Activated naive CD4-positive, alpha-beta T cell (primary cell): ENCODE measurements at places on chromosomes 3 and 15.

DNA sequence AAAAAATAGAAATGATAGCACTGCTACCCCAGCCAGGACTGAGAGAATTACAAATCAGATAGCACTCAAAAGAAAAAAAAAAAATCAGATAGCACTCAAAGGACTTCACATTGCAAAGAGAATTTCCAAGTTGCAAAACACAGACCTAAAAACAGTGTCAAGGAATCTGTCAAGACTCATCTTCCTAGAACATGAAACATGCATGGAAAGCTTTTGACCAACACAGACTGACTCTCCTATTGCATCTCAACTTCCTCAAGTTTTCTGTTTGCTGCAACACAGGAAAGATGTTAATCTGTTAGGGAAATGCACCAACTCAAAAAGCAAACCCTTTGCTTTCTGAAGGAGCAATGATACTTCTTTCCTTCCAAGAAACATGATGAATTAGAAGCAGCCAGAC, 42.3 kb downstream of the RAB27A start:
- no peak for DNase-seq

GRCh38 chr3:103372031-103372430, 937.2 kb downstream of the ZPLD1 start:
- DNase-seq = no peak

DNA sequence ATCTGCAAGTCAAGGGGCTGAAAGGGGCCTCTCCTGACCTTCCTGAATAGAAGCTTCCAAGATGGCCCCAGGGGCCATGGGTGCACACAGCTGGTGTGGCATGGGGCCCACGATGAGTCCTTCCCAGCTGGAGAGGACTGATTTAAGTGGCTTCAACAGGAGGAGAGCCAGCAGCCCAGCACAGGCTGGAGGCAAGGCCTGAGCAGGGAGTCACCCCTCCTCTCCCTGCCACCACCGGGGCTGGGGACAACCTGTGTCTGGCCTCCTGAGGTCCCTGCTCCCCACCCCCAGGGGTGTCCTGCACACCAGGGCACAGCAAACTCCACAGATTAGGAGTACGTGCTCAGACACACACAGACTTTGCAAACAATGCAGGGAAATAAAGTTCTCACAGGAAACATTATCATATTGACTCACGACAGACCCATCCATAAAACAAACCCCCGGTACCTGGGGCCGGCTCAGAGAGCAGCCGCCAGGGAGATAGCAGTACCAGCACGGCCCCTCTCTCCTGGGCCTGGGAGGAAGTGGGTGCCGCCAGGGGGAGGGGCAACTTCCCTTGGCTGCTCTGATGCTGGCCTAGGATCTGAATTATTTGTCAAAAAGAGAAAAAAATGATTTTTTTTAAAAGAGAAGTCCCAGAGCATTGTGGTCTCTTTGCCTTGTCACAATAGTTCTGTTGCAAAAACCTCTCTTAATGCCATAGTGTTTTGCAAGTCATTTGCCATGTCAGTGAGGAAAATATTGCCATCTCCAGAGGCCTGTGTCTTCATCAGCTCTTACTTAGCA, 21.9 kb upstream of the TSEN2 start:
- DNase-seq = peak; percentile 15

GRCh38 chr3:4848176-4848825, 130.9 kb upstream of the BHLHE40 start:
- DNase-seq = no peak

- no peak for DNase-seq
These were observed 1.8 kb upstream of the SRGAP3 start for GRCh38 chr3:9251055-9251786.

- DNase-seq = peak; percentile 34
These were observed 634 bp downstream of the MINDY2 start for GRCh38 chr15:58771621-58772250.

- DNase-seq = no peak
These were observed 113.0 kb downstream of the PDE8A start for GRCh38 chr15:85094685-85095084.

DNA sequence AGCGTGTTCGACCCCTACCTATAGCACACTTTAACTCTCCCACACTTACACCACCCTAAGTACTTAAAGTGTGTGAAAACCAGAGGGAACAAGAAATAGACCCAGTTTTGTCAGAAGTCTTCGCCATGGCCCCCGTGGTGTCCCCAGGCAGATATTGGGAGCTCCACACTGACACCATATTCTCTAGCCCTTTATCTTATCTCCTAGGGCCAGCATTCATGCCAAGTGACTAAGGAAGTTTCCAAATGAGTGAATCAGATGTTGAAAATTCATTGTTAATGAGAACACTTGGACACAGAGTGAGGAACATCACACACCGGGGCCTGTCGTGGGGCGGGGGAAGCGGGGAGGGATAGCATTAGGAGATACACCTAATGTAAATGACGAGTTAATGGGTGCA, 31.8 kb downstream of the P3H2 start:
- DNase-seq = no peak
